Neuronal stem cell (in vitro differentiated cells): ENCODE measurements at places on chromosomes 5 and 9.

DNA sequence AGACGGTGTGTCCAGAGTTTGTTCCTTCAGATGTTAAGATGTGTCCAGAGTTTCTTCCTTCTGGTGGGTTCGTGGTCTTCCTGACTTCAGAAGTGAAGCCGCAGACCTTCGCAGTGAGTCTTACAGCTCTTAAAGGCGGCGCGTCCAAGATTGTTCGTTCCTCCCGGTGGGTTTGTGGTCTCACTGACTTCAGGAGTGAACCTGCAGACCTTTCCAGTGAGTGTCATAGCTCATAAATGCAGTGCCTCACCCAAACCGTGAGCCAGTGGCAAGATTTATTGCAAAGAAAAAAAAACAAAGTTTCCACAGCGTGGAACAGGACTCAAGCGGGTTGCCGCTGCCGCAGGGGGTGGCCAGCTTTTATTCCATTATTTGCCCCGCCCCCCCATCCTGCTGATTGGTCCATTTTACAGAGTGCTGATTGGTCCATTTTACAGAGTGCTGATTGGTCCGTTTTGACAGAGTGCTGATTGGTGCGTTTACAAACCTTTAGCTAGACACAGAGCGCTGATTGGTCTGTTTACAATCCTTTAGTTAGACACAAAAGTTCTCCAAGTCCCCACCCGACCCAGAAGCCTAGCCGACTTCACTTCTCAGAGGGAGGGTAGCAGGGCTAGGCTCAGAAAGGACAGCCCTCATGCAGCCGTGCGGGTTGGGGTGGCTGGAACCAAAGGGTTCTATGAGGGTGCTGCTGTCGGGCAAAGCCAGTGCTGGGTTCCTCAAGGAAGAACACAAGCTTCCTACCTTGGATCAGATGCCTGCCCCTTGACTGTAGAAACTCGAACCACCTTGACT lies 9.1 kb upstream of the RNF130 start:
- DNase-seq, result no peak
- peaks cover 29% of the 10 kb centered on the region for H3K4me1 ChIP-seq
- H3K27ac ChIP-seq, result no peak overlapping the region
- no peak overlapping the region for H3K4me3 ChIP-seq

DNA sequence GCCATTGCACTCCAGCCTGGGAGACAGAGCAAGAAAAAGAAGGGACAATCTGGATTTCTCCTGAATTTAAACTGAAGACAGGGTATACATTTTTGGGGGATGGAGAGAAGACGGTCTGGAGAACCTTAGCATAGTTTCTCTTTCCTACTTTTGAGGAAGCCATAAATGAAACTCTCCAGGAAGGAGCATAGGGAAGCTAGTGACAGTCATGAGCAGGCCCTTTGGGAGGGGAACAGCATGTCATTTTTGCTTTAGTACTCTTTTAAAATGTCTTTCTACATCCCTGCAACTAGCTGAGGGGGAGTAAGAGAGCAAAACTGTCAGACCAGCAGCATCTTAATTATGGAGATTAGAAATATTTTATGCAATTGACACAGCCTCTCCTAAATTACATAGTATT lies 8.2 kb upstream of the SLC44A1 start:
- DNase-seq, result no peak
- H3K36me3 ChIP-seq, result no peaks in the 10 kb centered on the region
- H3K27ac ChIP-seq, result no peak overlapping the region
- no peak overlapping the region for H3K4me3 ChIP-seq
- H3K4me1 ChIP-seq, result no peaks in the 10 kb centered on the region
- H3K27me3 ChIP-seq, result no peaks in the 10 kb centered on the region

DNA sequence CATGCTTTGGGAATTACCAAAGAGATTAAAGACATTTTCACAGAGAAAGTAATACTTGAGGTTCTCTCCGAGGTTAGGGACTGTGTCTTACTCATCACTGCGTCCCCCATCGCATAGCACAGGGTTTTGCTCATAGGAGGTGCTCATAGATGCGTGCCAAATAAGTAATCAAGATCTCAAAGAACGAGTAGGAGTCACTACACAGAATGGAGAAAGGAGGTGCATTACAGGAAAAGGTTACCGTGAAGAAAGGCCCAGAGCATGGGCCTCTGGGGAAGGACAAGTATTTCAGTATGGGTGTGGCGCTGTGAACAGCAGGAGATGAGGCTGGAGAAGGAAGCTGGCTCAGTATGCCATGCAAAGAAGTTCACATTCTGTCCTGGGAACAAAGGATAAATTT lies 182.4 kb downstream of the ACTL7B start:
- H3K36me3 ChIP-seq, result no peaks in the 10 kb centered on the region
- no peaks in the 10 kb centered on the region for H3K27me3 ChIP-seq
- no peak overlapping the region for H3K4me3 ChIP-seq
- no peak overlapping the region for H3K27ac ChIP-seq

DNA sequence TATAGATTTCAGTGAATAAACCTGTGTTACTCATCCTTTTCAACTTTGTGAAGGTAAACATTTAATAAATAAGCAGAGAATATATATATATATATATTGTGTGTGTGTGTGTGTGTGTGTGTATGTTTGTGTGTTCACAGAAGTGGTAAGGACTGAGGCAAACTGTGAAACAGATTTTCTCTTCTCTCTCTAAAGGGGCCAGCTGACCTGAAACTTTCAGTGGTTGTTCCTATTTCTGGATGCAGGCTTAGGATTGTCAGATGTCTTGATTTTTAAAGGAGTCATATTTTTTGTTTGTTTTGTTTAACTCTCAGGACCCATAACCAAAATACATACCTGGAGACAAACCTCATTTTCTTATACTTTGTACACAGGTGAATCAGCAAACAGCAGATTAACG lies 714.9 kb upstream of the MEF2C start:
- H3K27ac ChIP-seq, result no peak overlapping the region
- no peaks in the 10 kb centered on the region for H3K36me3 ChIP-seq

- peaks cover 8% of the 10 kb centered on the region for H3K4me1 ChIP-seq
- H3K27ac ChIP-seq, result no peak overlapping the region
- H3K36me3 ChIP-seq, result no peaks in the 10 kb centered on the region
These were observed 55.1 kb upstream of the TLR4 start for GRCh38 chr9:117649126-117649525.

GRCh38 chr9:138052635-138053320 lies 175.2 kb downstream of the CACNA1B start:
- H3K27me3 ChIP-seq, result no peaks in the 10 kb centered on the region
- no peak overlapping the region for H3K27ac ChIP-seq
- no peak for DNase-seq
- no peaks in the 10 kb centered on the region for H3K36me3 ChIP-seq
- H3K4me3 ChIP-seq, result peak overlapping the region; percentile 18

DNA sequence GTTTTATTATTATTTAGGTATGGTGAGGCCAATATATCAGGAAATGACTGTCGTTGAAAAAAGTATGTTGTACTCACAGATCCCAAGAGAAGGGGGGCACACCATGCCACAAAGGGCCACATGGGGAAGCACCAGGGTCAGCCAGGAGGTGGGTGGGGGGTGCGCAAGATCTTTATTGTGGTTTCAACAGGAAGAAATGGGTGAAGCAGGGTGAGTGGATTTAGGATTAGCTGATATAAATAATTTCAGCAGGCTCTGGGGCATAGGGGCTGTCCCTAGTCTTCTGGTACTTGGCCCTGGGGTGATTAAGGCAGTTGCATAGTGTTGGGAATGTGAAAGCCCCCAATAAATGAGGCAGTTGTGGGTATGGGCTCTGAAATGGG lies 8.6 kb downstream of the PDCD1LG2 start:
- DNase-seq, result no peak
- no peaks in the 10 kb centered on the region for H3K4me1 ChIP-seq
- no peaks in the 10 kb centered on the region for H3K36me3 ChIP-seq
- H3K27me3 ChIP-seq, result no peaks in the 10 kb centered on the region

DNA sequence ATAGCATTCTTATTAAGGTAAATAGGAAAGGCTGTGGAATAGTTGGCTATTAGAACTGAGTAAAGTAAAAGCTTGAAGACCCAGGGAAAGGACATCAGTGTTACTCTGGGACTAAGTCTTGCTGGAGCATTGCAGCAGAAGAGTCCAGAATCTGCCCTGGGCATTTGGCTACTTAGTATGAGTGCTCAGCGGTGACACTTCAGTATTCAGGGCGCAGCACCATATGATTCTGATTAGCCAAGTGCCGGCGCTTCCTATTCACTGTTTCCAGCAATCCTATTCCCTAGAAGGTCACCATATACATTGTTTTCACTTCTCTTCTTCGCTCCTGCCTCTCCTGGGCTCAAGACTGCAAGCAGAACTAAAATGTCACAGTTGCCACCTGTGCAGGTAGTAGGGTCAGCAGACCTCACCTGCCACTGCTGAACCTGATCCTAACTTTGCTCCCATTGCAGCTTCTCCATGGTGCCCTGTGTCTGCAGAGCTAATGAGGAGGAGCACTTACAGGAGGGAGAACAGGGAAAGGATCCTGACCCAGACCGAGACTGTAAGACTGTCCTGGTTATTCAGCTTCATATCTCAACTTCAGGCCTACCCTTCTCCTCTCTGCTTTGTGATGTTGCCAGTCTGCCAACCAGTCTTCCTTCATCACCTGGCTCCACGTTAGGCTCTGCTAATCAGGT lies 313.6 kb upstream of the PIK3R1 start:
- H3K27me3 ChIP-seq, result no peaks in the 10 kb centered on the region
- no peaks in the 10 kb centered on the region for H3K4me1 ChIP-seq
- H3K36me3 ChIP-seq, result no peaks in the 10 kb centered on the region
- H3K27ac ChIP-seq, result no peak overlapping the region

GRCh38 chr9:127384901-127385300 lies 12.1 kb upstream of the SLC2A8 start:
- H3K27me3 ChIP-seq, result no peaks in the 10 kb centered on the region
- H3K36me3 ChIP-seq, result no peaks in the 10 kb centered on the region
- no peak overlapping the region for H3K27ac ChIP-seq
- peaks cover 16% of the 10 kb centered on the region for H3K4me1 ChIP-seq

GRCh38 chr5:75667586-75667985 lies 49.7 kb downstream of the POC5 start:
- H3K27ac ChIP-seq, result no peak overlapping the region
- H3K27me3 ChIP-seq, result no peaks in the 10 kb centered on the region
- DNase-seq, result no peak

DNA sequence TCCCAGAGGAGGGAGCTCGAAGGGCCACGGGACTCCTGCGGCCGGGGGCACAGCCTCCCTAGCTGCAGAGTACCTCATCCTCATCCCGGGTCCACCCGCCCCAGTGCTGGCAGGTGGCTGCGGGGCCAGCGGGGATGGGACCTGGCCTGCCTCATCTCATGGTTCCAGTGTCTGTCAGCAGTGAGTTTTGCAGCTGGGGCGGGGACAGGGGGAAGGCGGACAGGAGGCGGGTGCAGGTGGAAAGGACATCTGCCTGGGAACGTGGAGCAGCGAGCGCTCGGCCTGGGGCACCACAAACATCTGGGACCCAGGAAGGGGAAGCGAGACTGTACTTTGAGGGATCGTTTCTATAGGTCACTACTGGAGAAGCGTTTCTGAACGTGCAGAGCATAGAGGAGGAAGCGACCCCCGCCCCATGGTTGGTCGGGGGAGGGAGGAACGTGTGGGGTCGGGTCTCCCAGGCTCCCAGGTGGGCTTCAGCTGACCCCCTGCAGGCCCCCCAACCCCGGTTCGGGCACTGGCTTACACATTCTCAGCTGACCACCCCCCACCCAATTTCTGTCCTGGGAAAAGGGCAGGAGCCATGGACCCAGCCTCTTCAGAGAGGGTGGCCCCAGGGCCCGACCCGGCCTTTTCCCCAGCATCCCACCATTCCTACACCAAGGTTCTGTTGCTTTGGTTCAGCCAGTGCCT lies 56.5 kb upstream of the NOTCH1 start:
- H3K4me1 ChIP-seq, result peaks cover 62% of the 10 kb centered on the region
- H3K36me3 ChIP-seq, result no peaks in the 10 kb centered on the region
- H3K27me3 ChIP-seq, result no peaks in the 10 kb centered on the region
- H3K4me3 ChIP-seq, result no peak overlapping the region
- no peak overlapping the region for H3K27ac ChIP-seq

DNA sequence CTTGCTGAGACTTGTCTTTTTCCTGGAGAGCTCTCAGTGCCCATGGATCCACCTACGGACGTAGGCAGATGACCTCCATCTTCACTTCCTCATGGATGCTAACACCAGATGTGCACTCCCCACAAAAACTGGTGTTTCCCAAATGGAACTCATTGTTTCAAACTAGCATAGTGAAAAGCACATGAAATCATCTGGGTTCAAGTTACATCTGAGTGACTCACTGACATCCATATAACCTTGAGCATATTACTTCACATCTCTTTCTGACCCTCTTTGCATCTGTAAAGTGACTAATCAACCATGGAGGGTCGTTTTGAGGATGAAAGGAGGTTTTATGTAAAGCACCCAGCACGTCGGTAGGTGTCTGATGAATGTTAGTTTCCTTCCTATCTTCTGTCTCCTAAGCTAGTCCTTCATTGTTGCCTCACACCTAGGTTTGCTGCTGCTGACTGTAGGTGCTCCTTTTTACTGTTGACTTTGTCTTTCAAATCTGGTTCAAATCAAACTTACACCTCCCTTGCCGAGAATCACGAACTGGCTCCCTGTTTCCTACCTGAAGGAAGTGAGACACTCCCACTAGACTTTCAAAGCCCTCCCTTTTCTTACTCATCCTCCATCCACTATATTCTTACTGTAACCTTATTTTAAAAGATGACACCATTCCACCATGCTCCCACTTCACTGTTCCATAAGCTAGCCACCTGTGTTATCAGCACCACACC lies 10.3 kb downstream of the OCLN start:
- no peak for DNase-seq
- H3K27me3 ChIP-seq, result no peaks in the 10 kb centered on the region
- no peak overlapping the region for H3K27ac ChIP-seq
- H3K4me3 ChIP-seq, result no peak overlapping the region
- H3K4me1 ChIP-seq, result no peaks in the 10 kb centered on the region

DNA sequence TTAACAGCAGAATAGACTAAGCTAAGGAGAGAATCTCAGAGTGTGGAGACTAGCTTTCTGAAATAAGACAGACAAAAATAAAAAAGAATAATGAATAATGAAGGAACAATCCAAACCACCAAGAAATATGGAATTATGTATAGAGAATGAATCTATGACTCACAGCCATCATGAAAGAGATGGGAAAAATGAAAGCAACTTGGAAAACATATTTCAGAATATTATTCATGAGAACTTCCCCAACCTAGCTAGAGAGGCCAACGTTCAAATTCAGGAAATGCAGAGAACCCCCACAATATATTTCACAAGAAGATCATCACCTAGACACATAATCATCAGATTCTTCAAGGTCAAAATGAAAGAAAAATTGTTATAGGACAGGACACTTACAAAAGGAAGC lies 349.0 kb upstream of the MPDZ start:
- H3K27ac ChIP-seq, result no peak overlapping the region
- no peak overlapping the region for H3K4me3 ChIP-seq
- H3K27me3 ChIP-seq, result no peaks in the 10 kb centered on the region
- H3K4me1 ChIP-seq, result no peaks in the 10 kb centered on the region
- H3K36me3 ChIP-seq, result no peaks in the 10 kb centered on the region
- DNase-seq, result no peak

- no peak for DNase-seq
- H3K4me1 ChIP-seq, result no peaks in the 10 kb centered on the region
- H3K27me3 ChIP-seq, result no peaks in the 10 kb centered on the region
- H3K27ac ChIP-seq, result no peak overlapping the region
- H3K36me3 ChIP-seq, result no peaks in the 10 kb centered on the region
These were observed 26.5 kb downstream of the SPINK5 start for GRCh38 chr5:148090146-148090772.

GRCh38 chr5:142545650-142546322 lies 140.1 kb downstream of the FGF1 start:
- DNase-seq, result no peak
- peaks cover 19% of the 10 kb centered on the region for H3K4me1 ChIP-seq
- no peak overlapping the region for H3K27ac ChIP-seq
- no peaks in the 10 kb centered on the region for H3K36me3 ChIP-seq
- H3K4me3 ChIP-seq, result no peak overlapping the region
- H3K27me3 ChIP-seq, result no peaks in the 10 kb centered on the region
